ENCODE measurements at places on chromosomes 4 and X. TPM values are rescaled to one million over a fixed set of nuclear protein-coding genes. Genes with fewer than 3 reads are reported as not detected.

Gene MAGED4B
- 19.7 TPM for total RNA-seq

Gene CSN1S1
- not detected for total RNA-seq

Gene IL9R
- under 0.01 TPM for total RNA-seq

Gene ALB
- 0.12 TPM for total RNA-seq

Gene HELT
- total RNA-seq = not detected

Gene FAM114A1
- total RNA-seq = 453 TPM

Gene PNMA5
- not detected for total RNA-seq

Gene GABRE
- 15.2 TPM for total RNA-seq

Gene KCTD8
- 6.9 TPM for total RNA-seq

Gene NSUN7
- 1.1 TPM for total RNA-seq

Gene CFAP99
- not detected for total RNA-seq

Gene ZNF630
- total RNA-seq = 1.5 TPM

Gene ZNF157
- total RNA-seq = 0.12 TPM

Gene JCHAIN
- total RNA-seq = 1.2 TPM

Gene TRIM60
- not detected for total RNA-seq

Gene TMEM150C
- total RNA-seq = 0.44 TPM

Gene MSX1
- total RNA-seq = 18.1 TPM

Gene NPY1R
- total RNA-seq = under 0.01 TPM

Gene RADX
- total RNA-seq = 5.4 TPM

Gene FGFBP2
- total RNA-seq = not detected

Gene PPARGC1A
- total RNA-seq = 0.37 TPM

Gene HSFX3
- total RNA-seq = not detected

Gene RAI2
- 0.66 TPM for total RNA-seq

Gene PNMA3
- 0.12 TPM for total RNA-seq

Gene LIMCH1
- total RNA-seq = 1.4 TPM

All from uterine smooth muscle cell (primary cell).